CD4-positive, alpha-beta T cell (primary cell): ENCODE measurements at places on chromosomes 1 and 21. TPM values are rescaled to one million over a fixed set of nuclear protein-coding genes. Genes with fewer than 3 reads are reported as not detected.

Gene ZFP69
- total RNA-seq = 1.1 TPM

- no peak for DNase-seq
These were observed 258.5 kb downstream of the FOXD2 start for GRCh38 chr1:47696404-47696736.

DNA sequence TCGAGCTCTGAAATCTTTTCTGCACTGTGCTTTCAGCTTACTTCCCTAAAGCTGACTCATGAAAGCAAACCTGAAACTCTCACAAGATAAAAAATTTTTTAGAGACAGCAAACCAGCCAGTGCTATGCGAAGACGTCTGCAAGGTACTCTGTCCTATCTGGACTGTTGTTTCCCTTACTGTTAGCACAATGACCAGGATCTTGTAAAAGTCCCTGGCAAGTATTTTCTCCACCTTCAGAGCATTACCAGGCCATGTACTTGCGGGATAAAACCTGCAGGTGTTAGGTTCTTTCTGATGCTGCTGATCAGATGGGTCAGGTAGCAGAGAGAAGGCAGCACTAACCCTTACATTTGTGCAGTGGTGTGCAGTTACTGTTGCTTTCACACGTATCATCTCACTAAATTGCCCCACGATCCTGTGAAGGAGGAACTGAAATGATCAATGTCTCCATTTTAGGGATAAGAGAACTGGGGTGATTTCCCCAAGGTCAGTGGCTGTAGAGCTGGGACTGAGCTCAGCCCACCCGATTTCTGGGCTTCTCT is 56.6 kb downstream of the PLXNA2 start:
- no peak for DNase-seq

Gene ATP6V1G3
- total RNA-seq = not detected

Gene C1orf159
- total RNA-seq = 11.3 TPM

DNA sequence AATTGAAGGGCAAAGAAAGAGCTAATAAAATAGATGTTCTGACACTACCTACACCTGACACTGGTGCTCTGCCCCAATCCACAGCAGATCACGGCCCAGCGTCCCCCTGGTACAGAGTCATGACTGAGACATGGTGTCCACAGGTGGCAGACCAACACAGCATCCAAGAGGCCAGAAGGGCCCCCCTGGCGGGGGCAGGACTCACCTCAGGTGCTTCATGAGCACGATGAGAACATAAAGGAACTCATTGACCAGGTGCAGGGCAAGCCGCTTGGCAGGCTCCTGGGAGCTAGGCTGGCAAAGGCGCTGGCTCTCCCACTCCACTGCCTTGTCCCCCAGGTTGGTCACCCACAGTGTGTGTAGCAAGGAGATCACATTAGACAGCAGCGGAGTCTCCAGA is 20.4 kb downstream of the MRAP start:
- DNase-seq = no peak

DNA sequence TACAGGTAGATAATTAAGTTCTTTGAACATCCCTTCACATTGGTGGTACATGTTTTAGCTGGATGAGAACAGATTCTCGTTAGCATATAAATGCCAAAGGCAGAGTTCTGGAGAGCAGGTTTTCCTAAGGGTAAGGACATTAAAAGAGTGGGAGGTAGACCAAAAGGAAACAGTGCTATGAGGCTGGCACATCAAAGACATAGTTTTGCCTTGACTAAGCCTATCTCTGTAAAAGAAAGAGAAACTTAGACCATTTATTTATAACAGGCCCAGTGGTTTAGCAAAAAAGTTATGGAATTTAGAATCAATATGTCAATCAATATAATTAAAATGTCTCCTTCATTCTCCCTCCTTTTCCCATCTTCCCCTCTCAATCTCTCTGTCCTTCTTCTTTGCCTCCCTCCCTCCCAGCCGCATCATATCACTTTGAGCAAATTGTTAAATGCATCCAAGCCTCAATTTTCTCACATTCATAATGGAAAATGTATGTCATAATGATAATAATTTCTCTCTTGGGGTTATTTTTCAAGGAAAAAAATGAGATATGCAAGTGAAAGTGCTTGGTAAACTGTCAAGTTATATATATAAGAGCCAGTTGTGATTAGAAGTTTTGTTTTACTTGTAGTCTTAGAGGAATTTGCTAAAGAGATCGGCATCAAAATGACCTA is 209.9 kb upstream of the SGIP1 start:
- no peak for DNase-seq
